Fibroblast of the aortic adventitia (primary cell): ENCODE measurements at places on chromosomes 11 and 22. TPM values are rescaled to one million over a fixed set of nuclear protein-coding genes. Genes with fewer than 3 reads are reported as not detected.

DRD4 gene
- 0.09 and 0.16 TPM in 2 replicates for total RNA-seq

ART1 gene
- not detected in 2 replicates for total RNA-seq

CHCHD10 gene
- 2.5 and 2.6 TPM in 2 replicates for total RNA-seq

APOBEC3G gene
- 4.3 and 7.4 TPM in 2 replicates for total RNA-seq

AKIP1 gene
- total RNA-seq, result 22.1 and 32.7 TPM in 2 replicates

JAML gene
- not detected in 2 replicates for total RNA-seq

PDE3B gene
- total RNA-seq, result 0.82 and 2.8 TPM in 2 replicates
